Type B pancreatic cell (in vitro differentiated cells): ENCODE measurements at places on chromosomes 3 and 15.

GRCh38 chr3:170228093-170228766 lies 6.0 kb downstream of the PRKCI start:
- H3K36me3 ChIP-seq: peaks cover 3% of the 10 kb centered on the region
- no peak overlapping the region for H3K27ac ChIP-seq
- H3K27me3 ChIP-seq: no peaks in the 10 kb centered on the region
- H3K4me3 ChIP-seq: peak overlapping the region; percentile 15

GRCh38 chr3:138477120-138477519 lies 42.7 kb downstream of the ESYT3 start:
- no peak overlapping the region for H3K27ac ChIP-seq
- no peaks in the 10 kb centered on the region for H3K4me1 ChIP-seq
- no peak overlapping the region for H3K4me3 ChIP-seq

DNA sequence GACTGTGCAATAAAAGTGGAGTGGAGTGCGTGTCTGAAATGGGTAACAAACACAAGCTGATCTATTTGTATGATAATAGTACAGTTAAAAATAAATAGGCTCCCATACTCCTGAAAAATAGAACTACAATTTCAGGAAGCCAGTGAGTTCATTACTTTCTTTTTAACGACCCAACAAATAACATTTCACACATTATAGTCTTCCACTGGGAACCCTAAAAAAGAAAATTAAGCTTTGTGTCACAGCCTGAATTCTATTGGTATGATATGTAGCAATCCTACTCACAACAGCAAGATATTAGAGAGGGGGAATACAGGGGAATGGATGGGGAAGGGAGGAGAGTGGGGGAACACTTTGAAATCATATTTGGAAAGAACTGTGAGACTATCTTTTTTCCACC lies 156.9 kb upstream of the CNTN3 start:
- DNase-seq: no peak
- H3K27me3 ChIP-seq: no peaks in the 10 kb centered on the region
- no peak overlapping the region for H3K27ac ChIP-seq
- no peaks in the 10 kb centered on the region for H3K36me3 ChIP-seq

GRCh38 chr3:11391174-11391879 lies 119.1 kb downstream of the ATG7 start:
- H3K27me3 ChIP-seq: no peaks in the 10 kb centered on the region
- H3K4me1 ChIP-seq: peaks cover 36% of the 10 kb centered on the region
- DNase-seq: no peak
- H3K27ac ChIP-seq: peak overlapping the region; percentile 29
- H3K4me3 ChIP-seq: peak overlapping the region; percentile 15

DNA sequence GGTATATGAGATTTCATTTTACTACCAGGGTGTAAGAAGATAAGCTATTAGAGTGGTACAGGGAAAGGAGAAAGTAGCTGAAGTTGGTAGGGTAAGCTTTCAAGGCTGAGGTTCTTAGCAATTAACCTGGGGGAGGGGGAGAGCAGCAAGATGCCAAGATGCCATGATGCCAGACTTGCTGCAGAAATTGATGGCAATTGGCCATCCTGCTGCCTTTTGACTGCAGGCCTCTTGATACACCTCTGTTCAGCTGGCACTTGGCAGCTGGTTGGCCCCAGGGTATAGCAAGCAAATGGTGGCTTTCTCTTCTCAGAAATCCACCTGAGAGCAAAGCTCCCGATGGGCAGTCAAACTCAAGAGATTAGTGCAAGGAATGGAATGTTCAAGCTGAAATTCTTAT lies 21.4 kb upstream of the DPH6 start:
- no peak overlapping the region for H3K4me3 ChIP-seq
- H3K27me3 ChIP-seq: no peaks in the 10 kb centered on the region
- no peaks in the 10 kb centered on the region for H3K4me1 ChIP-seq
- H3K27ac ChIP-seq: no peak overlapping the region

- H3K27me3 ChIP-seq: no peaks in the 10 kb centered on the region
- H3K27ac ChIP-seq: no peak overlapping the region
- H3K4me3 ChIP-seq: no peak overlapping the region
- no peak for DNase-seq
- H3K4me1 ChIP-seq: no peaks in the 10 kb centered on the region
- H3K36me3 ChIP-seq: no peaks in the 10 kb centered on the region
Observed at GRCh38 chr3:98918586-98918985, 17.1 kb upstream of the DCBLD2 start.

GRCh38 chr3:53377794-53378193 lies 30.5 kb upstream of the DCP1A start:
- H3K4me1 ChIP-seq: no peaks in the 10 kb centered on the region
- peaks cover 7% of the 10 kb centered on the region for H3K27me3 ChIP-seq
- H3K4me3 ChIP-seq: no peak overlapping the region
- H3K27ac ChIP-seq: no peak overlapping the region
- no peak for DNase-seq
